Putamen (tissue), 1 donor: ENCODE measurements at places on chromosomes 16 and 17.

- peak; percentile 43 for DNase-seq
Observed at GRCh38 chr16:48014349-48015135, 141.3 kb downstream of the ABCC12 start.

GRCh38 chr17:13485327-13485726 is 116.4 kb downstream of the HS3ST3A1 start:
- no peak for DNase-seq

GRCh38 chr17:42744283-42744805 is 496 bp downstream of the EZH1 start:
- DNase-seq = peak; percentile 42

GRCh38 chr16:83994087-83994486 is 26.0 kb downstream of the NECAB2 start:
- no peak for DNase-seq

GRCh38 chr16:66254751-66255150 is 111.7 kb upstream of the CDH5 start:
- no peak for DNase-seq

GRCh38 chr17:78272181-78272913 is 40.9 kb downstream of the TMEM235 start:
- no peak for DNase-seq

- DNase-seq = no peak
Observed at GRCh38 chr17:70006159-70006558, 68.9 kb upstream of the KCNJ16 start.

- no peak for DNase-seq
Observed at GRCh38 chr17:50311483-50311882, 34.4 kb upstream of the XYLT2 start.

DNA sequence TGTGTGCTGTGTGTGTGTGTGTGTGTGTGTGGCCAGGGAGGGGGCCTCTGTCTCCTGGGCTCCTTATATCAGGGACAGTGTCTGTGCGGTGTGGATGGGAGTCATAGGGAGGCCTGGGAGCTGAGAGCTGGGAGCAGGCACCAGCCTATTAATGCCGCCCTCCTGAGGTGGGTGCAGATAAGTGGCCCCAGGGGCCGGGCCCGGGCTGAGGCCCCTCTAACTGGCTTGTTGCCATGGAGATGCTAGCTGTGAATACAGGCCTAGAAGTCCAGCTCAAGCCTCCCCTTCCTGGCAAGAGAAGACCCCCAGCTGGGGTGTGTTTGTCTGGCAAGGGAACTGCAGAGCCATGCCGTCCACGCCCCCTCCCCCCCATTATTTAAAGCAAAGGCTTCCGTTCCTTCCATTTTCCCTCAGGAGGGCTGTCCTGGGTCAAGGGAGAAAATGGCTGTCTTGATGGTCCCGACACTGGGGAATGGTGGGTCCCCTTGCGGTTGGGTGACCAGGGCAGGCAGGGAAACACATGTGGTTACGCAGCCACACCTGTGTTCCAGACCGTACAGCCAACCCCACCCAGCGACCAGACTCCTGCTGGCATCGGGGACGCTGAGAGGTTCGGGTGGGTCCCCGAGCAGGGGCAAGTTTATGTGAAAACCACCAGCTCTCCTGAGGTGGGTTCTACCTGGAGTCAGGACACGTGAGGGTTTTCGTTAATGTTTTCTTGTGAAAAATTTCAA is 141.1 kb downstream of the MRM1 start:
- DNase-seq = no peak

DNA sequence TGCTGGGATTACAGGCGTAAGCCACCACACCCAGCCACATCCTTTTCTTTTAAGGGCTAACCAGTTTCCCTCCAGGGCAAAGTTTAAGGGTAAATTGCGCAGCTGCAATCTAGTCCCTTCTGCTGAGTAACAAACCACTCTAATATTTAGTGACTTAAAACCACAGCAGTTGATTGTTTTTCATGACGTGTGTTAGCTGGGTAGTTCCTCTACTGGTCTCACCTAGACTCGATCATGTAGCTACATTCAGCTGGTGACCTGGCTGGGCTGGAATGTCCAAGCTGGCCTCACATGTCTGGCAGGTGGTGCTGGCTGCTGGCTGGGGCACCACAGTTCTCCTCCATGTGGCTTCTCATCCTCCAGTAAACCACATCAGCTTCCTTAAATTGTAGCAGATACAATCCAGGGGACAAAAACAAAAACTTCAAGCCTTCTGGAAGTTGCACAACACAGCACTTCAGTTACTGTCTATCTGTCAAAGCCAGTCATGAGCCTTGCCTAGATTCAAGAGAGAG is 75.5 kb downstream of the GPRC5B start:
- DNase-seq = no peak

DNA sequence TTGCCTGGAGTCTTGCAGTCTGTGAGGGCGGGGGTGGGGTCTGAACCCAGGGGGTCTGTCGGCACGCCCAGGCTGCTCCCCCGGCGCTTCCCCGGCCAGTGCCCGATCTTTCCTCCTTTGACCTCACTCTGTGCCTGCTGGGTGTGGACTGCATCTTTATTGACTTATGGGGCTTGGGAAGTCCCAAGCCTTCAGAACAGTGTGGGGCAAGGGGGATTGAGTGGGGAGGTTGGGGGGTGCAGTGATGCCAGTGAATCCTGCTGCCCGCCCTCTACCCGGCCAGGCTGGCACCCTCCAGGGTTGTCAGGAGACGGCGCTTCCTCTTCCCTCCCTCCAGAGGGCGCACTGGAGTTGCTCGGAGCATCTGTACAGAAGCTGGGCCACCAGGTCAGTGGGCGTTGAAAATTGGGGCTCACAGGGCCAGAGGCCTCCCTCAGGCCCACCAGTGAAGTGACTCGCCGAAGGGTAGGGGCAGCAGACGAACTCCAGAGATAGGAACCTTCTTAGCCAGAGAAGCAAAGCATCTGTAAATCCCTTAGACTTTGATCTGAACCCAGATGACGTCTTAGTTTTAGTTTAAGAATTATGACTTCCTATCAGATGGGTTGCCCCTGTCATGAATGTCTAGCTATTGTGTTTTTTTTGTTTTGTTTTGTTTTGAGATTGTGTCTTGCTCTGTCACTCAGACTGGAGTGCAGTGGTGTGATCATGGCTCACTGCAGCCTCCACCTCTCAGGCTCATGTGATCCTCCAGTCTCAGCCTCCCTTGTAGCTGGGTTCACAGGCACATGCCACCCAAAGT is 184.8 kb upstream of the CIBAR2 start:
- no peak for DNase-seq

GRCh38 chr17:75828076-75828400 is 16.2 kb downstream of the UNC13D start:
- no peak for DNase-seq

- DNase-seq = no peak
Observed at GRCh38 chr17:28735242-28735722, 6.7 kb downstream of the NEK8 start.

DNA sequence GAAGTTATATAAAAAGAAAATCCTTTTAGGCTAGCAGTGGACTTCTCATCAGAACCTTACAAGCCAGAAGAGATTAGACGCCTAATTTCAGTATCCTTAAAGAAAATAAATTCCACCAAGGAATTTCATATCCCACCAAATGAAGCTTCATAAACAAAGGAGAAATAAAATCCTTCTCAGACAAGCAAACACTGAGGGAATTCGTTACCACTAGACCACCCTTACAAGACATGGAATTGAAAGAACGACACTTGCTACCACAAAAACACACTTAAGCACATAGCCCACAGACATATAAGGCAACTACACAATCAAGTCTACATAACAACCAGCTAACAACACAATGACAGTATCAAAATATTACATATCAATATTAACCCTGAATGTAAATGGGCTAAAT is 299.2 kb downstream of the TOX3 start:
- DNase-seq = no peak

GRCh38 chr16:87327798-87328495 is 10.8 kb upstream of the C16orf95 start:
- DNase-seq = no peak

DNA sequence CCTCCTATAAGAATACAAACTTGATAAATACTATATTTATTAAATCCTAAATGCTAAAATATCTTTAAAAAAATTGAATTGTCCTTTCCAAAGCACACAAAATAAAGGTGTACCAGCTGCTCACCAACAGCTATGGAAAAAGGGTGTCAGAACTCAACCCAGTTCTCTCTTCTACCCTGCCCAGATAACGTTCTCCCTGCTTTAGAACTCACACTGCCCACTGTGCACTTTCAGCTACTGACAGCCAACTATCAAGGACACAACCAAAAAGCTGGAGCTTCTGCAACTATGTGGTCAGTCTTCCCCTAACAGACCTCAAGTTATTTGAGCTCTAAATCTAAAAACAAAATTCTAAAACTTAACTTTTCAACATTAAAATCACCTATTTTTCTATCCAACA is 13.7 kb downstream of the AP1G1 start:
- DNase-seq = no peak

- no peak for DNase-seq
Observed at GRCh38 chr16:56711862-56712261, 18.1 kb upstream of the NUP93 start.

DNA sequence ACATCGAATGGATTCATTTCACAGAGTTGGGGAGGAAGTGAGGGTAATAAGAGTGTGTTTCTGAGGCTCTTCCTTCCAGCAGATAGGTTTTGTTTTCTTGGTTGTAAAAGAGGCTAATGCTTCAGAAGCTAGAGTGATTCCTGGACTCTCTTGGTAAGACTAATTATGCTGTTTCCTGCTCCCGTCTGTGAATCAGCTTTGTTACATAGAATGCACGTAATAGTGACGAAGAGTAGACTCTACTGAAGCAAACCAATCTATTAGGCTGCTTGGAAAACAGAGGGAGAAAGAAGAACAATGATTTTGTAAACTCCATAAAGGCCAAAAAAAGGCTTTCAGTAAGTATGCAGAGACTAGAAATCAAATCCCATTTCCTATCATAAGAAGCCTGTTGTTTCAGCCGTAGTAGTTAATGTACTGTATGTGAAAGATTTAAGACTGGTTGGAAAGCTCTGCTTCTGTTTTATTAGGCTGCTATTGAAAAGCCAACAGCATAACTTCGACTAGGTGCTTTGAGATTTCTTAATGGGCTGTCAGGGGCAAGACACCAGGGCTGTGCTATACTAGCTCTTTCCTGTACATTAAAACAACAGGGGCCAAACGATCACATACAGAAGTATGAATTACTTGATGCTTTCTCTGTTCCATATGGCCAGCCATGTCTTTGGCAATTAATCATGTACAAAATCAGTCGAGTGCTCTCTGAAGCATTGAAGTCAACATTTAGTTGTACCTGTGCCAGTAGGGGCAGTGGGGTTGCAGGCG is 219.0 kb downstream of the FTO start:
- DNase-seq = no peak
